ENCODE measurements at places on chromosomes 3 and 15.
A peak's percentile ranks its signal among the peaks of the same experiment; 100 is the strongest.

DNA sequence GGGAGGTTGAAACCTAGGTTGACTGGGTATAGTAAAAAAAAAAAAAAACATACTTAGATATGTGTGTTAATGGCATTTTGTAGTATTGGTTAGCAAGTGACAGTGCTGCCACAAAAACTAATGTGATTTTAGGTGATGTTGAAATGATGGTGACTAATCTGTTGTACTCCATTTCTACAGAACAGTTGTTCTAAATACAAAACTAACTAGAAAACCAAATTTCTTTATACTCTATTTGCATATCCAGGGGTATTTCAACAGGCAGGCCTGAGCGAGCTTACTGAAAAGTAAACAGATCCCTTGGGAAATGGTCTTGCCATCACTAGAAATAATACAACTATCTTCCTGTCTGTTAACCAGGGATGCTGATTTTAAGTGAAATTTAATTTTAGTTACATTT, 20.5 kb downstream of the TSC22D2 start:
- no peak for DNase-seq

DNA sequence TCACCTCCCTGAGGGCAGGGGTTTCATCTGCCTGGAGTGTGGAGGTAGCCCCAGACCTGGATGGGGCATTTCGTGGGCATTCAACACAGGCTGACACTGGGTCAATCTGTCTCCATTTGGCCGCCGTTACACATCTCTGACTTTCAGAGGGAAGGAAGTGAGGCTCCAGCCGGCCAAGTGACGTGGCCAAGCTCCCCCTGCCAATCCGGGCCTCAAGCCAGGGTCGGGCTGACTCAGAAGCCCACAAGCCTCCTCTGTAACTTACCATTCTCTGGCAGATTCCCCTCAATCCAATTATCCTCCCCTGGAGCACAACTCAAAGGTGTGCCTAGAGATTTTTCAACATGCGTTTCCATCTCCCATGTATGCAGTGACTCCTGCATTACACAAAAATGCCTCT, 227.6 kb downstream of the KLF13 start:
- no peak for DNase-seq

GRCh38 chr15:70466895-70467529, 296.3 kb downstream of the UACA start:
- peak; percentile 69 for DNase-seq

- no peak for DNase-seq
These were observed 77.0 kb upstream of the FXR1 start for GRCh38 chr3:180835501-180835900.

- DNase-seq: no peak
These were observed 102.6 kb downstream of the CD200R1L start for GRCh38 chr3:112744106-112744505.

GRCh38 chr3:190864002-190864401, 1.5 kb upstream of the GMNC start:
- no peak for DNase-seq

- DNase-seq: no peak
These were observed 236.6 kb downstream of the ZIC1 start for GRCh38 chr3:147645761-147646160.

DNA sequence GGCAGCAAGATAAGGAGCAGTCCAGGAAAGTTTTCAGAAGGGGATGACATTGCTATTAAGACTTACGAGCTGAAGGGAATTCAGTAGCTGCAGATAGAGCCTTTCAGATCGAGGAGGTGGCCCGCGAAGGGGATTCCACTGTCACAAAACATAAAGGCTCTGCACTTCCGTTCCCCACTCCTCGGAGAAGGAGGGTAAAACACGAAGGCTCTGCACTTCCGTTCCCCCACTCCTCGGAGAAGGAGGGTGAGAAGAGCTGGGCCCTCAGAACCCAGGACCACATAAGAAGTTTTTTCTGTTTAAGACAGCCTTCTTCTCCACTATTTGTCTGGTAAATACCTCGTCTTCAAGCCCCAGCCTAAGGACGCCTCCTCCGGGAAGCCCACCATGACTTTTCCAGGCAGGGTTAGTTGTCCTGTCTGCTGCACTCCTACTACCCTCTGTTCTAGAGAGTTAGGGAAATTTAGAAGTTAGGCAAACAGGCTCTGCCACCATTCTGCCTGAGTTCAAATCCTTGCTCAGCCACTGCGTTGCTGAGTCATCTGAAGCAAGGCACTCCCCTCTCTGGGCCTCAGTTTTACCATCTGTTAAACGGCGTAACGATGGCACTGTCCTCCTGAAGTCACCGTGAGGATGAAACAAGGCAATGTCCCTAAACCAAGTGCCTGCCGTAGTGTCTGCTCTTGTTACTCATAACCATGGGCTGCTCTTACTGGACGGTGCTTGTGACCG, 134.1 kb upstream of the HES1 start:
- no peak for DNase-seq

- no peak for DNase-seq
These were observed 404.4 kb upstream of the KCNMB2 start for GRCh38 chr3:178131801-178132200.

GRCh38 chr3:72004749-72005292, 219.9 kb upstream of the PROK2 start:
- DNase-seq: no peak

DNA sequence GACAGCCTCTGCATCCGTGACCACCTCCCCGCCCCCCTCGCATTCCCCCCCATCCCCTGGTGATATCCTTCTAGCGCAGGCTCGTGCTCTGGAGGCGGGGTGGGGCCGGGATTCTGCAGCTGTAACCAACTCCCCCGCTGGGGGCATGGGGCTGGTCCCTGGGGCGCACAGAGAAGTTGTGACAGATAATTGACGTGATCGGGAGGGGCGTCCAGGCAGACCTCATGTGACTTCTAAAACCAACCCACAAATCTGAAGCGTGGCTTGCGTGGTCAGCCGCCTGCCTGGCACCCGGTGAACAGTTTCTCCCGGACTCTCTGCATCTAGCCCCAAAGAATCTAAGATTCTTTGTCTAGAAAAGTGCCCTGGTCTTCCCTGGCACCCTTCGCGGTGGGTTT, 100.6 kb upstream of the IGF1R start:
- no peak for DNase-seq

GRCh38 chr15:48868536-48868935, 9.4 kb upstream of the EID1 start:
- DNase-seq: peak; percentile 25

- DNase-seq: no peak
These were observed 317.1 kb upstream of the COL8A1 start for GRCh38 chr3:99321261-99321660.

DNA sequence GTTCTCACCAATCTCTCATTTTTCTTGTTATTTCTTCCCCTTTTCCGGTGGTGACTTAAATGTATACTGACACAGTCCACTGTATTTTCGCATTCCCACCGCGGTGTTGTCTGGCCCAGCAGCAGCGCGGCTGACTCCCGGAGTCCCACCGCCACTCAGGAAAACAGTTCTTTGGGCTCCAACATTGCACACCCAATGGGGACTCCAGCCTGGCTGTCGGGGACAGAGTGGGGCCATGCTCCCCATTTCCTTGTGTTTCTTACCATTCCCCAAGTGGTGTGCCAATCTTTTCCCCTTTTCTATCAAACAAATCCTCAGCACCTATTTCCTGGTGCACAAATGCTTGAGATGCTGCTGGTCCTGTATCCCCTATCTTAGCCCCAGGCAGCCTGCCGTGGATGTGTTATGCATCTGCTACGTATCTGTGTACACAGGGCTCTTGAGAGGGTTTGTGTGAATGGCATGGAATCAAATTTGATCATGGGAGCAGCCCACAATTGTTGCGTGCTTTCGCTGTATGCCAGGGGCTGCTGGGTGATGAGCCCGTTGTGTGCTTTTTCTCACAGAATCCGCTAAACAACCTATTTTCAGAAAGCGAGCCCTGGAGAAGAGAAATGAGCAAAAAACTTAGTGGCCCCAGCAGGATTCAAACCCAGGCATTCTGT, 219.1 kb upstream of the RGMA start:
- DNase-seq: no peak

DNA sequence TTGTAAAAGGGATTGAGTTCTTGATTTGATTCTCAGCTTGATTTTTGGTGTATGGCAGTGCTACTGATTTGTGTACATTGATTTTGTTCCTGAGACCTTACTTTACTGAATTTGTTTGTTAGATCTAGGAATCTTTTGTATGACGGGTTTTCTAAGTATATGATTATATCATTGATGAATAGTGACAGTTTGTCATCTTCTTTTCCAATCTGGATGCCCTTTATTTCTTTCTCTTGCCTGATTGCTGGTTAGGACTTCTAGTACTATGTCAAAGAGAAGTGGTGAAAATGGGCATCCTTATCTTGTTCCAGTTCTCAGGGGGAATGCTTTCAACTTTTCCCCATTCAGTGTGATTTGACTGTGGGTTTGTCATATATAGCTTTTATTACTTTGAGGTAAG, 103.0 kb downstream of the DOCK3 start:
- DNase-seq: no peak

DNA sequence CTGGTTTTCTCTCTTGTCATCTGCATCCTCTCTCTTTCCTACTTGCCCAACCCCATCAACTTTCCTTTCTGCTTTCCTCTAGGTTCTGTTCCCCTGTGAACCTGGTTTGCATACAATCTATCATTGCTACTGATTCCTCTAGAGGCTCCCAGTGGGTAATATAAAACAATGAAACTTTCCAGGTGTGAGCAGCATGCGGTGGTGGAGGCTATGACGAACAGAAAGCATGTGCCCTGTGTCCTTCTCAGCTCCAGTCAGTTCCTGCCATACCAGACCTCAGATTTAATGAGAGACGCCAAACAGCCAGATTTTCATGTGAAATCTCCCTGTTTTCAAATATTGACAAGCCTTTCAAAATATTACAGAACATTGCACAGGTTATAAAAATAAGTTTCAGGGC, 3.5 kb upstream of the ACAP2 start:
- DNase-seq: no peak

- DNase-seq: no peak
These were observed 98.5 kb upstream of the ADAMTSL3 start for GRCh38 chr15:83555383-83555782.

DNA sequence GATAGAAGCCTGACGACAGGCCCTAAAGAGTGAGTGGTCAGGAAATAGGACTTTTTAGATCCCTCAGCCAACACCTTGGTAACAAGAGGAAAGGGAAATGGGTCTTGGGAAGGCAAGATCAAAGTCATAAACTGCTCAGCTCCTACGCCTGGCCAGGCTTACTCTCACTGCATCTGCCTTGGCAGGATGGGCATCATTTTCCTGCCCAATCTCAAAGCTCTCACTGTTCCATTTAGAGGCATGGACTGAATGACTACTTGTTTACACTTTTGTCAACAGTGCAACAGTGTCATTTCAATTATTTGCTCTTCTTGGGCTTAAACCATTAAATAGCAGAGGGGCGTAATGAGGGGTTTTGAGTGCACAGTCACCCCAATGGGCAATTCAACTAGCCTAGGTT, 808.7 kb downstream of the GRM7 start:
- DNase-seq: no peak

GRCh38 chr15:66481107-66481856, 16.3 kb downstream of the SNAPC5 start:
- peak; percentile 51 for DNase-seq

GRCh38 chr3:66481071-66482017, 19.5 kb downstream of the LRIG1 start:
- no peak for DNase-seq

DNA sequence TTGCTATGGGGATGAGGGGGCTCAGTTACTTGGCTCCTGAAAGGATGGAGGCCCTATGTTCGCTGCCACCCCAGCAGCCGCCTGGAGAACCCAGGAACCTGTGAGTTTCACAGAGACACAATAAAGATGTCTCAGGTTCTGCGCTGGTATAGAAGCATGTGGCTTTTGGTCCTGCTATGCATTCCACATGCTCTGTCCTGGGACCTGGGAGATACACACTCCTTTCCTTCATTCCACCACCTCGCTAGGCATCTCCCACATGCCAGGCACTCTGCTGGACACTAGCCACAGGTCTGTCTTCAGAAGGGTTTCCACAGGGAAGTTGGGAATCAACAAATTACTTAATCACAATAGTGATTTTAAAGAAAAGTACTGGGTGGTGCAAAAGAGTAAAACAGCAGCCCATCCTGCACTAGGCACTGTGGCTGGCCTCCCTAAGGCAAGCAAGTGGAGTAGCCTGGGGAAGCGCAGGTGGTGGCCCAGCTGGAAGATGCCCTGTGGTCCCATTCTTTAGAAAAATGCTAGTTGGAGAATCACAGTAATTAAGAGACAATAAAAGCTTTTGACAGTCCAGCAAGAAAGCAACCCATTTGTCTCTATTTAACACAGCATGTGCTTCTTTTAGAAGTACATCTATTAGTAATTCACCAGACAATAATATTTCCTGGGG, 408.9 kb upstream of the WNT5A start:
- DNase-seq: no peak

DNA sequence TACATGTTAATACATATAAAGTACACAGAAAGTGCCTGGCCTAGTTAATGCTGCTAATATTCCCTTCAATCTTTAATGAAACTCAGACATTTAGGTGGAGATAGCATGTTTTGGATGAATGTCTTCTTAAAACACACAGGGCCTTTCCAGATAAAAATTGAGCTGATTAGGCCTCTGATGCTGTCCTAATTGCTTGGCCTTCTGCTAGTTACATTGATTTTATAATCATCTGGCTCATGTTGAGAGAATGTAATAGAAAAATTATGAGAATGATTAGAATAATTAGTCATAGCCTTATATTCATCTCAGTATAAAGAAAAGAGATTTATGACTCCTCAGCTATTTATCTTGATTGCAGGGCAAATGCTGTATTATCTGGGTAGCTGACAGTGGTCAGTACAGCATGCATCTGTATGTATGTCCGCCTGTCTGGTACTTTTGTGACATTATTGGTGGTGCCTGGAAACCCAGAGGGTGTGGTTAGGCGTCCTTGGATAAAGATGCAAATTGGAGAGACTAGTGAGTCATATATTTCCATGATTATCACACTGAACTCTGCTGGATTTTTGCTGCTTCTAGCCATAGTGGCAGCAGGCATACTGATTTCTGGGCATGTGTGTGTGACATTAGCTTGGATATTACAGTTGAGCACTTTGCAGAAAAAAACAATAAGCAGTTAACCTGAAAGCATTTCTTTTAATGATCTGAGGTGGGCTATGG, 120.8 kb downstream of the FEZF2 start:
- DNase-seq: no peak

- no peak for DNase-seq
These were observed 12.0 kb upstream of the RTP3 start for GRCh38 chr3:46485779-46486175.

GRCh38 chr3:27568393-27568792, 84.2 kb upstream of the SLC4A7 start:
- peak; percentile 59 for DNase-seq

- no peak for DNase-seq
These were observed 206.9 kb downstream of the NSUN3 start for GRCh38 chr3:94269763-94270162.

Measured in SJCRH30 (cell line).